ENCODE measurements at places on chromosomes 7 and 10. TPM values are rescaled to one million over a fixed set of nuclear protein-coding genes. Genes with fewer than 3 reads are reported as not detected.

Gene PIK3CG
- not detected for total RNA-seq

GRCh38 chr7:81645435-81645834, 124.4 kb downstream of the HGF start:
- no peak for DNase-seq

DNA sequence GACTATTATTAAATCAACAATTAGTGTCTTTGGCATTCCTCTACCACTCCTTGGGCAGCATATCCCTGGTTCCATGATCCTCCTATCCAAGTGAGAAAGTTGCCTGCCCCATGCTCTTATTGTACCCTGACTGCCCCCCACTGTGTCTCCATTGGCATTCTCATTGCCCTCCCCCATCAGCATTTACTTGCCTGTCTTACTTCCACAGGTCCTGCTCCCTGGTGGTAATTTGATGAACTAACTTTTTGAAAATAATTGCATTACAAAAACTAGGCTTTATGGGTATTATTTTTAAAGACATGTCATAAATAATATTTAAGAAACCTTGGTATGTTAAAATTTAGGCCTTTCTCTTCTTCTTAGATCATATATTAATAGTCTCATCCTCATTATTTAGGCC, 346.4 kb downstream of the PCLO start:
- DNase-seq = no peak

DNA sequence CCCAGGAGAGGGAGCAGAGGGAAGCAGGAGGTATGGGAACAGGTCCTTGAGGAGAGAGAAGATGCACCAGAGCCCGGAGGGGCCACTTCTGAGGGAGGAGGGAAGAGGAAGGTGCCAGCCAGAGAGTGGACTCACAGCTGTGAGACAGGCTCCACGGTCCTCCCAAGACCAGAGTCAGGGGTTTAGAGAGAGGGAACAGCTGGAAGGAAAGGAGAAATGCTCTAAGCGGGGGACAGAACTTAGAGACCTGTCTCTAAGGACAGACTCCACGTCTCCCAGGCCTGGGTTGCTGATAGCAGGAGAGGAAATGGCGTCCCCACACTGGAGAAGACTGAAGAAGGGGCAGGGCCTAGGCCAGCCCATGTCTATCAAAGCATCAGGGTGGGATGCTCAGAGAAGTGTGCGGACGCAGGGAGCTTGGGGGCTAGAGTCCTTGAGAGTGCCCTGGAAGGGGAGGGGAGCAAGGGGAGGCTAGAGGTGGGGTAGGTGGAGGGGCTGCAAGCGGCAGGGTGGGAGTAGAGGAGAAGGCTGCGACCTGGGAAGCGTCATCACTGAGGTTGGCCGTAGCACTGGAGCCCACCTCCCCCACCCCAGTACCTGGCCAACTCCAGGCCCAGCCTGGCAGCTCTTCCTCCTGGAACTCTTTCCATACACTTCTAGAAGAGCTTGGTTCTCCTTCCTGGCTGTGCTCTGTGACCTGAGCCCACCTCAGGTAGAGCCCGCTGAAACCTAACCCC, 25.6 kb upstream of the GRID1 start:
- DNase-seq = no peak

DNA sequence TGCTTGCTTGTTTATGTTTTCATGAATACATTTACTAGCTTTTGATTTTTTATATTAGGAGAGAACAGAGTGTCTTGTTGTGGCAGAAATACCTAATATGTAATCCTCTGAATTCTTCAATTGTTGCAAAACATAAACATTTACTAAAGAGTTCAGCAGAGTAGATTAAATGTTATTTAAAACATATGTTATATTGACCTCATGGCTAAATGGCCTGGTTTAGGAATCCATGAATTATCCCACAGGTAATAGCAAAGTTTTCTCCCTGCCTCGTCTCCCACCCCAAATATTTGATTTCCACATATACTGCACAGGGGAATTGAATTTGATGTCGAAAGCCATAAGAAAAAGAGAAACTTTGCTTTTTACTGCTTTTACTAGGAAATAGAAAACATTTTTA, 111.8 kb downstream of the ADK start:
- no peak for DNase-seq
